ENCODE measurements at places on chromosomes 6 and 20.

- DNase-seq: no peak
These were observed 297.8 kb downstream of the PRL start for GRCh38 chr6:21999012-21999528.

DNA sequence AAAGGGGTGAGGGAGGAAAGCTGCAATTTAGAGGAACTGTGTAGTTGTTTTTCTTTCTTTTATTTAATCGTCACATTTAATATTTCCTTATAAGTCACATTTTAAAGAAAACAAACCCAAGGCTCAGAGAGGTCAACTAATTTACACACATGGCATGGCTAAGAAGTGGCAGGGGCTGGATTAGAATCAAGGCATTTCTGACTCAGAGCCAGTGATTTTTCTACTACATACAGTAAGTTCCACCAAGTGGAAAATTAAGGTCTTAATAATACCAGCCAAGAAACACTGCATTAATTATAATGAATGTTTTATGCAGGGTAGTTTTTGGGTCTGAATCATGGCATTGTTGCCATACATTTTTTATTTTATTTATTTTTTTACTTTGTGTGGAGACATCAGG, 607.7 kb upstream of the CITED2 start:
- DNase-seq: no peak

DNA sequence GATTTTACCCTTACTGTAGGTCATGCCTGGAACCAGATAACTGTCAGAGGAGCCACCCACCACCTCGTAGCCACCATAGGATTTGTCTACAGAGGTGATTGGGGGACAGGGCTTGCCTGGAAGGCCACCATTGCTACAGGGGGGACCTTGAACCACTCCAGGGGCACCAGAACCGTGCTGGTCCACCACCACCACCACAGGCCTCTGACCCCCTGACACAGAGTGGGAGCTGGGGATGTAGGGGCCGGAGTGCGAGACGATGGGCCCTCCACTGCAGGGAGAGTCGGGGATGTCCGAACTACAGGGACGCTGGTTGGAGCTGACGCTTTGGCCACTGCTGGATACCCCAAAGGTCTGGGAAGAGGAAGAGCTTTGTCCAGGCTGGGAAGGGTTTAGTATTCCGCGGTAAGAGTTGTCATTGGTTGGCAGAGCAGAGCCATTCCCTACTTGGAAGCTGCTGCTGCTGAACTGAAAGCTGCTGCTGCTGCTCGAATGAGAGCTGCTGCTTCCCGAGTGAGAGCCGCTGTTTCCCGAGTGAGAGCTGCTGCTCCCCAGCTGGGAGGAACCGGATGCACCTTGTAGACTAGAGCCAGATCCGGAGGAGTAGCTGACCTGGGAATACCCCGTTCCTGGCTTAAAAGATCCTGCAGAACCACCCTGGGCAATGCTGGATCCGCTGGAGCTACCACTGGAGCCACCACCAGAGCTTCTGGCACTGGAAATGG, 2.2 kb downstream of the PSORS1C1 start:
- no peak for DNase-seq

- DNase-seq: no peak
These were observed 64.9 kb downstream of the CPNE5 start for GRCh38 chr6:36774331-36774730.

DNA sequence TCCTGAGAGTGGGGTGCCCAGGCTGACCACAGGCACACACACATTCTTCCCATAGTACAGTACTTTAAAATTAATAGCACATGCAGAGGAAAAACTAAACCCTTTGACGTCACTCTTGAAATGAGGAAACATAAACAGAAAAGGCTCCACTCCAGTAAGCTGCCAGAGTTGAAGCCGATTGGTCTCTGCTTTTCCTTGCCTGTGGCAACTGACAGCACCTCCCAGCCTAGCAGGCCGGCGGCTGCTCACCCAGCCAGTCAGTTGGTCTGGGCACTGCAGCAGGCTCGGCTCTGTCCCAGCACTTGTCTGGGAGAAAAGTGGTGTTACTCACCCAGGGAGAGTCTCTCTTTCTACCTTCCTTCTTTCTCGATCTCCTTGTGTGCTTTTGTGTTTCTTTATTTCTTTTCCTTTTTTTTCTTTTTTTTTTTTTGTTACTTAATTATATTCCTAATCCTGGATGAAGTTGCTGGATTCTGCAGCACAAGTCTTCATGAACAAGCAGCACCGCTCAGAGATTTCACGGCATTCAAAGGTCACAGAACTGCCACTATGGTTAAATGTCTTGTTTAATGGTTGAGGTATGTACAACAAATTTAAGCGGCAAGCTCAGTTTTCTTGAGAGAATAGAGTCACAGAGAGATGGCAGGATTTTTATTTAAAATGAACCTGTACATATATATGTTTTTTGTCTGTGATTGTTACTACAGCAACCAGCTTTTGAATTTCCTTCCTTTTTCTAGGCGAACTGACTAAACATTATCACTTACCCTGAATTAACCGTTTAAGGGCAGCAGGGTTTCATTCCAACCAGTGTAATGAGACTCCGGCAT, at the start of gene PDE7B:
PDE7B (plus strand) TSS at position 260 of the 830 bp plus-strand sequence.
- DNase-seq: peak; percentile 5

DNA sequence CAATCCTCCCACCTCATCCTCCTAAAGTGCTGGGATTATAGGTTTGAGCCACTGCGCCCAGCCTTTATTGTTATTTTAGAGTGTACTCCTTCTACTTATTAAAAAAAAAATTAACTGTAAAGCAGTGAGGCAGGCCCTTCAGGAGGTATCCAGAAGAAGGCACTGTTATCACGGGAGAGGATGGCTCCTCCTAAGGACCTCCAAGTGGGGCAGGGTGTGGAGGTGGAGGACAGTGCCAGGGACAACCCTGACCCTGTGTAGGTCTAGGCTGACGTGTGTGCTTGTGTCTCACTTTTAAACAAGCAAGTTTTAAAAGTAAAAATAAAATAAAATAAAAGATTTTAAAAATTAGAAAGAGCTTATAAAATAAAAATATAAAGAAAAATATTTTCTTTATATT, 23.7 kb upstream of the TAF4 start:
- DNase-seq: no peak

DNA sequence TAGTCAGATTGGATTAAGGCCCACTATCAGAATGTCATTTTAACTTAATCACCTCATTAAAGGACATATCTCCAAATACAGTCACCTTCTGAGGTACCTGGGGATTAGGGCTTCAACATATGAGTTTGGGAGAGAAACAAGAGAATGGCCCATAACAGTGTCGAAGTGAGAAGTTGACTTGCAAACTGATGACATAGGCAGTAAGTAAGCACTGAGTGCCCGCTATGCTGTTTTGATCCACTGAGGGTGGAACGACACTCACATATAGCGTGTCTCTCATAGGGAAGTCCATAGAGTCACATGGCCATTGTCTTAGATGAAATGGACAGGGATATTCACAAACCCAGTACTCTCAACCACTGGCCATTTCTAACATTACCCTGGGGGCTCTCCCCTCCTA, 264.2 kb downstream of the SAMD5 start:
- no peak for DNase-seq

- DNase-seq: no peak
These were observed 134.5 kb downstream of the VEGFA start for GRCh38 chr6:43904311-43905123.

DNA sequence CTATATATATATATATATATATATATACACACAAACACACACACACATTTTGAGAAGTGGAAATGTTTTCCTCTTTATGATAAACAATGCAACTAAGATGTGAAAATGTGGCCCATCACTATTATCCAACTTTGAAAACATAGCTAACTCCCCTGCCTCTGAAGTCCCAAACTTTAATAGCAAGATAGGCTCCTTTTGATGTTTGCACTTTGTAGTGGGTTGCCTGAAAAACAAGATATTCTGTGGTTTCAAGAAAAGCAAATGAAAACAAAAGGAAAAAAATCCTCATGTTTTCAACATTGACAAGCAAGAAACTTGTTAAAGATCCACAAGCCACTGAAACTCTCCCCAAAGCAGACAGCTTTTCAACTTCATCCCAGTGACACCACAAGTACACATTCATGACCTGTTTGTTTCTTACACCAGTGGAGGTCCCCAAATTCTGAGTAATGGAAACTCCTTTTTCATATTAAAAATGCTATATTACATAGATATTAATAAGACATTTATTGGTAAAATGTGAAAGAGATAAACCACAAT, 90.0 kb downstream of the IPCEF1 start:
- DNase-seq: no peak

GRCh38 chr6:106913676-106914280, 60.8 kb downstream of the CD24 start:
- no peak for DNase-seq

- DNase-seq: no peak
These were observed 202.6 kb upstream of the MYLIP start for GRCh38 chr6:15926256-15926655.

DNA sequence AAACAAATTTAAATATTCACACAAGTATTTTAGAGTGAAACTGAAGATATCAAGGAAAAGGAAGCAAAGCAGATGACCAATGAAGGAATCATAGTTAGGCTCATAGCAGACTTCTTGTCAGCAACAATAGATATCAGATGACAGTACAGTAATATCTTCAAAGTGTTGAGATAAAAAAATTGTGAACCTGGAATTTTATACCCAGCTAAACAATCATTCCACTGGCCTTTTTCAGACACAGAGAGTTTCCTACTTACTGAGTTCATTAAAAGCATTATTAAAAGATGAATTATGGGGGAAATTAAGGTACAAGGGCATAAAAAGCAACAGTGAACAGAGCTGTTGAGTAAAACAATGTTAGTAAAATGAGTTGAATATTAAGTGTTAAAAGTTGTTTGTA, 254.6 kb downstream of the UST start:
- DNase-seq: no peak

DNA sequence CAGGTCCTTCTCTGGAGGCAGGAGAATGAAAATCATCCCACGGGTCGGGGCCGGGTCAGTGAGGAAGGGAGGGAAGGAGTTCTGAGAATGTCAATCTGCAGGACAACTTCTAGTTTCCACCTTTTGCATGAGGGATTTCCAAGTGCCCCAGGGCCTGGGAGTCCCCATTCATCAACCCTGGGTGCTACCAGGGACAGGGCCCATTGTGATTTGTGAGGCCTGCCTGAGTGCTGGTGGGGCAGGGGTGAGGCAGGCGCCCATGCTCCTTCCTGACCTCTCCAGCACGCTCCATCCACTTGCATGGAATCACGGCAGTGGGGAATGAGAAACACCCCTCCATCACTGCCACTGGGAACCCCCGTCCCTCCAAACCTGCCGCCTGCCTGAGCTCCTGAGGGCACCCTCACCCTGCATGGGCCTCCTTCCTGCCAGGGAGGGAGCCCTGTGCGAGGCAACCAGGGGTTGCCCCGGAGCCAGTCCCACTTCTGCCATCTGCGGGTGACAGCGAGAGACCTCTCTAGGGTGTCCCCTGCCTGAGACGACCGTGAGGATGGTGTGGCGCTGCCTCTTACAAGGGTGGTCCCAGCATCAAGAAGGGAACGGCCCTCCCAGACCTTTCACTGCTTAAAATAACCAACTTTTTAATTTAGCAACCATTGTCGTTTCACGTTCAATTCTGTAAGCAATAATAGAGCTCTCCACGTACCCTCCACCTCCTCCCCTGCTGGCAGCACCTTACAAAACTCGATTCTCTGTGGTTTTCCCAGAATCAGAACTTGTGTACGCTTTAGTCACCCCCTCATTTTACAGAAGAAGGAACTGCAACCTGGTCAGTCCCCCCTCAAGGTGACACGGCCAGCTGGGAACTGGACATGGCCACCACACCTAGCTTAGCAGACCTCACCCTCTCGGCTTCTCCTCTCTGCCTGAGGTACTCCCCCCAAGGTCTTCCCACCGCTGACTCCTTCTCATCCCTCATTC, 28.6 kb downstream of the PMEPA1 start:
- no peak for DNase-seq

DNA sequence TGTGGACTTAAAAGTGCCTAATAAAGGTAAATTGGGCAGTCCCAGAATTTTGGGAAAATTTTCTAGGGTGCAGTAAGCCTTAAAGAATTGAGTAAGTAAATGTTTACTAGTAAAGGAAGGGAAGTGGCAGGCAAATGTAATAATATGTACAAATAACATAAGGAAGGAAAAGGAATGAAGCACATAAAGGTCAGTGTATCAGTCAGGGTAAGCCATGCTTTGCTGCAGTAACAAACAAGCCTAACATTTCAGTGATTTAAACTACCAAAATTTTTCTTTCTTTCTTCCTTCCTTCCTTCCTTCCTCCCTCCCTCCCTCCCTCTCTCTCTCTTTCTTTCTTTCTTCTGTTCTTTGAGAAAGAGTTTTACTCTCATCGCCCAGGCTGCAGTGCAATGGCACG, 117.5 kb downstream of the HAO1 start:
- DNase-seq: no peak

GRCh38 chr20:9256393-9256792, 187.5 kb downstream of the PLCB4 start:
- no peak for DNase-seq

- DNase-seq: no peak
These were observed 76.1 kb downstream of the RNF182 start for GRCh38 chr6:14000901-14001300.

- DNase-seq: no peak
These were observed 1.5 kb upstream of the SLC2A4RG start for GRCh38 chr20:63737945-63738686.

- DNase-seq: no peak
These were observed 51.4 kb upstream of the IER3 start for GRCh38 chr6:30795549-30796293.

DNA sequence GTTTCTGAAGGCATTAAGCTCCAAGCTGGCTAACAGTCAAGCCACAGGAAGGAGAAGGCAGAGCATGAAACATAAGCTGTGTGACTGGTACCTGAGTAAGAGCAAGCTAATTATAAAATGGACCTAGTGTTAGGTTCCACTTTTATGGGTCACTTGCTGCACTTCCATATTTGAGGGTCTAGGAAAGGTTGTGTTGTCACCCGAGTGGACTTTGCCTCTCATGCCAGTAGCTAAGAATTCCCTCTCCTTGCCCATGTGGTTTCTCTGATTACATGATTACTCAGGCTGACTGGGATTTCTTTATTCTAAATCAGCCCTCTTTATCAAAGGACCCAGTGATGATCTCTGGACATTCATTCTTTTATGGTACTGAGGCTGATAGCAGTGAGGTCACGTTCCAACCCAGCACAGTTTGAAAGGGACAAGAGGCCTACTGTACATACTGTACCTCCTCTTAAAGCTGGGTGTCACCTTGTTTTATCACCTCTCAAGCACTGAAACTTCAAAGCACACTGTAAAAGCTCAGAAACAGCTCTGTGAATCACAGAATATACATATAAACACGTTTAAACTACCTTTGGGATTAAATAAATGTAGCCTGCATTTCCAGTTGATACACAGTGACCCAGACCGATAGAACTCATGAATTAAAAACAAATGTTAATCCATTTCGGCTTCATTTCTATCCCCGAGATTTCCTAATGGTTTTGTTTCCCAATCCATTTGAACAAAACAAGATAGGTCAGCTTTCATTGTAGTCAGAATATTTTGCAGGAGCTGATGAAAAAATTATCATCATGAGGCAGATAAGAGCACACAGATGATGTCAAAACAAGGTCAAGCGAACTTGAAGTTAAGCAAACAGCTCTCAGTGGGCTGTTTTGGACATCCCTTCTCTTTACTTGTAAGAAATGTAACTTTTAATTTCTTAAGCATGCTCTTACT, 96.5 kb downstream of the ALDH8A1 start:
- DNase-seq: no peak
